ENCODE measurements at places on chromosomes 6 and 20.

DNA sequence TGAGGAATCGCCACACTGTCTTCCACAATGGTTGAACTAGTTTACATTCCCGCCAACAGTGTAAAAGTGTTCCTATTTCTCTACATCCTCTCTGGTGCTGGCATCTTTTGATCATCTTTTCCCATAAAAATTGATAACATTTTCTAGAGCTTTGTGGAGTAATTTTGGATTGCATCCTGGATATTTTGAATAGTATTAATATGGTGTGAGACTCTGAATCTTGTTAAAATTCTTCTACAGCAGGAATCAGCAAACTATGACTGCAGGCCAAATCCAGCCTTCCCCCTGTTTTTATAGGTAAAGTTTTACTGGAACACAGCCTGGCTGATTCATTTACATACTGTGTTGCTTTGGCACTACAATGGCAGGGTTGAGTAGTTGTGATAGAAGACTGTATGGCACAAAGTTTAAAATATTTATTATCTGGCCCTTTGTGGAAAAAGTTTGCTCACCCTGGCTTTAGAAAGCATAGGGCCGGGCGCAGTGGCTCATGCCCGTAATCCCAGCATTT lies 15.0 kb upstream of the RNF8 start:
- no peak for DNase-seq

- no peak for DNase-seq
Measured at GRCh38 chr6:8074213-8074612, 10.0 kb upstream of the BLOC1S5 start.

DNA sequence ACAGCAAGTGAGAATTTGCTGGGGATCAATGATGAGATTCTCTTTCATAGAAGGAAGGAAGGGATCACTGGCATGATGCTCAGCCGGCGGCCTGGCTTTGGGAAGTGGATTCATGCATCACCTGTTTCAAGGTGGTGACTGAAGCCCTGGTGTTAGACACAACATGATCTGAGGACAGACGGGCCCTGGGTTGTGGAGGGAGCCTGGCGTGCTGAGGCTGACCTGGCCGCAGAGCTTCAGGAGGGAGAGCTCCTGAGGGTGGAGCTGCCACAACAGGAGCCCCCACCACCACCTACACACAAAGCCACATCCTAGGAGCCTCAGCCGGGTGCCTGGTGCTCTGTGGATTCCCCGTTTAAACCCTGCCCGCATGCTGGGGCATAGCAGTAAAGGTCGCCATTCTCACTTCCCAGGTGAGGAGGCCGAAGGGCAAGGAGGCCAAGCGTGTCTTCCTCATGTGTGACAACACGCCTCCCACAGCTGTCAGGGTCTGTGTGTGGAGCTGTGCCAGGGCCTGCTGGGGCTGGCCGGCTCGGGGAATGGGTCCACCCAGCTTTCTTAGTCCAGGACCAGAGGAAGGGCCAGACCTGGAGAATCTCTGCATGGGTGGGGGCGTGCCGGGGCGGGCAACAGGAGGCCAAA lies 107.0 kb downstream of the ERMARD start:
- no peak for DNase-seq

- DNase-seq = no peak
Measured at GRCh38 chr6:20166210-20166609, 46.1 kb downstream of the MBOAT1 start.

GRCh38 chr20:50579511-50579910 lies 69.3 kb downstream of the PTPN1 start:
- DNase-seq = no peak

- no peak for DNase-seq
Measured at GRCh38 chr6:88048578-88048977, 937 bp downstream of the SPACA1 start.

DNA sequence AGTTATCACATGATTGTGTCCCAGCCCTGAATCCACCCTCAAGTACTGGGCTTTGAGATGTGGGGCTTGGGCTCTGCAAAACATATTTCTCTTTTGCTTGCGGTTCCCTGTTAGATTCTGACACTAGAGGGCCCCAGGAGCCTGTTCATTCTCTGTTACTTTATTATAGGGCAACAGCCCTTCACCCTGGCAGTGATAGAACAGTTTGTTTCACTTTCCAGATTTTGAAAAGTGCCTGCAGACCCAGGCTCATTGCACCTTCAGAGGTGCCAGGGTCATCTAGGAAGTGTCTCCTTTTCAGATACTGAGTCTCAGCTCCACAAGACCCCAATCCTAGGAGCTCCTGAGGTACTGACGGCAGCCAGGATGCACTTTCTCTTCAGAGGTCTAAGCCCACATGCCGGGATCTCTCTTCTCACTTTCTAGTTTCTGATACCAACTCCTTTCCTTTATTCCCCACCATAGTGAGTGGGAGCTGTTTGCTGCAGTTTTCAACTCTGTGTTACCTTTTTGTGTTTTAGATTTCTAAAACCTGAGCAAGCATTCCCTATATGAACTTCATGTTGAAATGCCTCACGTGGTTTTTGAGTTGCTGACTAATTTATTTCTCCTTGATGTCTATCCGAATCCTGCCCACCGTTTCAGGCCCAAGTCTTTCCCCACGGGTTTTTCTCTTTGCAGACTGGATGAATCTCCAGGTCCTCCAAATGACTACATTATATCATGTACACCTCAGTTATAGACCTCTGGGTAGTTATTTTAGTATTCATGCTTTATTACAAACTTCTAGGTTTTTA lies 10.9 kb downstream of the ABT1 start:
- no peak for DNase-seq

DNA sequence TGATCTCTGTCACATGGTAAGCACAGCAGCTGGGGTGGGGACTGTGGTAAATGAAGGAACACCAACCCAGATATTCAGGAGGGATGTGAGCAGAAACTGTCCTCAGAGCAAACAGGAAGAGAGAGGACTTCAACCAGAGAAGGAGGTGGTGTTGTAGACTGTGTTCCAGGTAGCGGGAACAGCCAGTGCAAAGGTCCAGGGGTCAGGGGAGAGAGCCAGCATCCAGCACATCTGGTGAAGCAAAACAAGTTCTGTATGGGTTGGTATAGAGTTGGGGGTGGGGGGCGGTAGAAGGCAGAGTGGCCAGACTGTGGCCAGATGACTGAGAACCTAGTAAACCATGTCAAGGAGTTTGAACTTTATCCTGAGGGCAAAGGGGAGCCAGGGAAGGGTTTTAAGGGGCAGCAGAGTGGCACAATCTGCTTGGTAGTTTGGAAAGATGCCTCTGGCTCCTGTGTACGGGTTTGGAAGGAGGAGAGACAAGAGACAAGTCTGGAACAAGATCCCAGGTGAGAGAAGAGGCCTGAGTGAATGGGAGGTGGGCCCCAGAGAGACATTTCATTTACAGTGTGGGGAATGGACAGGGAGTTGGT lies 27.8 kb upstream of the TTPAL start:
- no peak for DNase-seq

GRCh38 chr20:33649201-33649681 lies 12.9 kb upstream of the C20orf144 start:
- DNase-seq = peak; percentile 82

- no peak for DNase-seq
Measured at GRCh38 chr6:80234908-80235307, 128.4 kb downstream of the BCKDHB start.

- no peak for DNase-seq
Measured at GRCh38 chr20:48461091-48461734, 366.6 kb downstream of the PREX1 start.

GRCh38 chr6:56757588-56757984 lies 114.9 kb upstream of the DST start:
- no peak for DNase-seq

- no peak for DNase-seq
Measured at GRCh38 chr20:59912609-59913008, 20.8 kb downstream of the SYCP2 start.

- no peak for DNase-seq
Measured at GRCh38 chr6:20069021-20069522, 143.2 kb downstream of the MBOAT1 start.

DNA sequence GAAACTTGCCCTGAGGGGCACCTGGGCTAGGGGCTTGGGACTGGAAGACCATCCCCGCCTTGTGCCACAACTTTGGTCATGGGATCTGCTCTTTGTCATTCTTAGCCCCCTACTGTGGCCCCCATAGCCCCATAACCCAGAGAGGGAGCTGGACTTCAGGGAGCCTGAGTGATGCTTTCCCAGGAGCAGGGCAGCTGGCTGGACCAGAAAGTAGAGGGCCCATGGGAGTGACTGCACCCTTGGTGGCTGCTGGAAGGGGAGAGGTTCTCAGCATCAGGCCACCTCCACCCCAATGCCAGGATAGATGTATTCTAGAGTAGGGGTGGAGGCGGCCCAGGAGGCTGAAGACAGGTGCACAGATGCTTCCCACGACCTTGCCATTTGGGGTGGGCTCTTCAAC lies 5.8 kb upstream of the FAM83D start:
- no peak for DNase-seq

DNA sequence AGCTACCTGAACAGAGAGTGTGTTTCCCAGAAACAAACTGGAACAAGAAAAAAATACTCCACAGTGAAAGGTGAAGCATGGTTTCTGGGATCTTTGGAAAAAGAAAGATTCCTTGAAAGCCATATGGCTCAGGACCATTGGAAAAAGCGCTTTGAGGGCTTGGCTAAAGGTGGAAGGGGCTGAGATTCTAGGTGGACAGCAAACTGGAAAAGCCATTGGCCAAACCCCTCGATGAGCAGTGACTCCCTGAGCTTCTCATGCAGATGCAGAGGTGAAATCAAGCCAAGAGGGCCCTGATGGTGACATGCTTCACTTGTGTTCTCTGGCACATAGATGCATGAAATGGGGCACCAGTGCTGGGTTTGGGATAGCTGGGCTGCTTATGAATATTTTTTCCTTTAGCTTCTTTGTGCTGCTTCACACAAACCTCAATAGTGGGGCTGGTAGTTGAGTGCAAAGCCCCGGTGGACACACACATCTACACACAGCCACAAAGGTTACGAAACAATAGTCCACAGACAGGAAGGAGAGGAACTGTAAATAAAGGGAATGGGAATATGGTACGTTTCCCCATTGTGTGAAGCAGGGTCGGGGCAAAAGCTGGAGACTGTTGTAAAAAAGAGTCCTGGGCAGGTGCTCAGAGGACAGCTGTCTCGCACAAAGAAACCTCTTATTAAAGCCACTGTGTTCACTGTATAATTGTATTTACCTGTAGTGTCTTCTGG lies 117.8 kb downstream of the FOXA2 start:
- DNase-seq = no peak

DNA sequence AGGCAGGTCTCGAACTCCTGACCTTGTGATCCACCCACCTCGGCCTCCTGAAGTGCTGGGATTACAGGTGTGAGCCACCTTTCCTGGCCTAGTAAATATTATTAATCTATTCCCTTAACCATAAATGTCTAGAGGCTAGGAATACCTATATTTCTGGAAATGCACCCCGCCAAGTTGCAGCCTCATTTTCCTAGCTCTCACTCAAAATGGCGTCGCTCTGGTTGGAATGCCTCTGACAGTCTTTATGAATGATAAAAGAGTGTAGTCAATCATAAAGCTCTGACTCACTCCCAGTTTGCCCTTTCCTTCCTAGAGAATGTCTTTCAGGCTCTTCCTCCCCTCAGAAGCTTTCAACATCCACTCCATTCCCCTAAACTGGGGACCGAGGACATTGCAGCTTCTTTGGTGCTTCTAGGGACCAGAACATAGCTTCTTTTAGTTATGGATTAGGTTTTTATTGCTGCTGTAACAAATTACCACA lies 14.1 kb upstream of the TRIM26 start:
- no peak for DNase-seq

- no peak for DNase-seq
Measured at GRCh38 chr20:45828589-45828988, 1.5 kb upstream of the TNNC2 start.

GRCh38 chr6:145643760-145644159 lies 91.6 kb downstream of the EPM2A start:
- no peak for DNase-seq

DNA sequence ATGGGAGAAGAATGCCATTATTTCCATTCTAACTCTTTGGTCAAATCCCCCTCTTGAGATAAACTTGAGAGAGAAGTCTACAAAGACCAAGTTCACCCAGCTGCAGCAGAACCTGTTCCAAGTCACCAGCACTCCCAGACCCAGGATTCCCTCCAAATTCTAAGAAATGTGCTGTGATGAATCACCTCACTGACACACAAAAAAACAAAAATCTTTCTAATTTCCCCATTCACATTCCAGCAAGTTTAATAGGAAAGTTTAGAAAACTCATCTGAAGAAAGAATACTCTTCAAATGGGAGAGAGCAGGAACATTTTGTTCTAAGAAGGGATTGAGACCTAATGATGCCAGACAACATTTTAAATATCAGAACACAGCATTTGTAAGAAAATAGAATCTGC lies 213.6 kb upstream of the PLCB4 start:
- DNase-seq = no peak

GRCh38 chr6:111472933-111473435 lies 10.0 kb downstream of the REV3L start:
- no peak for DNase-seq

GRCh38 chr6:33107641-33108040 lies 31.9 kb downstream of the HLA-DPB1 start:
- no peak for DNase-seq

GRCh38 chr20:1894951-1895673 lies at the start of gene SIRPA:
SIRPA (plus strand) TSS chr20:1895407; CDS start chr20:1895448, 41 bp downstream.
- peak; percentile 83 for DNase-seq

GRCh38 chr6:129766959-129767728 lies 57.2 kb upstream of the ARHGAP18 start:
- DNase-seq = peak; percentile 68

- DNase-seq = no peak
Measured at GRCh38 chr20:40781327-40782042, 92.4 kb upstream of the MAFB start.

- no peak for DNase-seq
Measured at GRCh38 chr6:49052901-49053300, 410.2 kb downstream of the MMUT start.

DNA sequence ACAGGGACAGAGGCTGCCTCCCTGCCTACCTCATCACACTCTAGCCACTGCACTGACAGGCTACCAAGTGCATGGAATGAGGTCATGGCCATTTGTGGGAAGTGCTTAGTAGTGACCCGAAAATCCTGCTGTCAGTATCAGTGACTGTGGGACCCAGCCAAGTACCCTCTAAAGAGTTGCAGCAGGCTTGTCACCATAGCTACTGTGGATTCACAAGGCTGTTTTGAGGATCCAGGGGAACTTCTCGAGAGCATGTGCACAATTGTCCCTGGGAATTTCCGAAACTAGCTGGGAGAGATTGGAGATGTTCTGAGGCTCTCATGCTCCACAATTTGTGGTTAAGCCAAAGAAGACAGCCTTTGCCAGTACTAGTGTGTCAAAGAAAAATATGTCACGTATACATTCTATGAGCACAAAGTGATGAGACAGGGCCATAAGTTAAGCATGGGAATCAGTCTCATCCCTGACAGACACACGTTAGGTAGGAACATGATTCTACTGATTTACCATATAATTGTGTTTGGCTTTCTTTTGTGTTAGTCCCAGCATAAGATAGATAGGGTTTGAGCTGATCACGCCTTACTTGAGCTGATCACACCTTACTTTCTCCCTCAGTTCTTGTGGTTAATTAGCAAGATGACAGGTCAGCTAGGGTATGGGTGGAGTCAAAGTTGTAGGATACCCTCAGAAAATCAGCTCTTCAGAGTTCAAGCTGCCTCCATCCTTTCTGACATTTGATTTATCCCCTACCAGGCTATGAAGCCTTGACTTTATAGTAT lies 42.6 kb upstream of the TMEM170B start:
- no peak for DNase-seq

GRCh38 chr20:57946559-57947315 lies 236.9 kb upstream of the PMEPA1 start:
- DNase-seq = no peak

GRCh38 chr6:44311767-44312166 lies 1.4 kb downstream of the AARS2 start:
- DNase-seq = no peak

- DNase-seq = no peak
Measured at GRCh38 chr6:70241031-70241430, 61.9 kb downstream of the COL9A1 start.

Measured in Right ventricle myocardium inferior (tissue), 1 donor.